NCI-H1417 (cell line): ENCODE measurements at places on chromosomes 1 and 21.

DNA sequence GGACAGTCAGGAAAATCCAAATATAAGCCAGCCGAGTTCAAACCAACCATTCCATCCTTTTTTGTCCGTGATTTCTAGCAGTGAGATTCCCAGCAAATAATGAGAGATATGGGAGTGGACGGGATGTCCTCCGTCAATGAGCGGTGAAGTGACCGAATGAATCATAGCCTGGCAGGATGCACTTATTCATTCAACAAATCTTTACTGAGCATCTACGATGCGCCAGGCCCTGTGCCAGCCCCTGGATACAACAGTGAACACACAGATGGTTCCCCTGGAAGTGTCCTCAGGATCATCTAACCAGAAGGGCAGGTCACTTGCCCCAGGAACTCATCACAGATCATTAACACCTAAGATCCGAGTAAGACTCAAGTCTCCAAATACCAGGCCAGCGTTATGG lies 8.2 kb upstream of the PLEKHA6 start:
- DNase-seq = no peak

GRCh38 chr1:46489638-46490405 lies at the start of gene DMBX1:
Gene DMBX1, plus strand, starts transcription at chr1:46489836. Its CDS starts 17,175 bp downstream, at chr1:46507011.
- peak; percentile 73 for DNase-seq

DNA sequence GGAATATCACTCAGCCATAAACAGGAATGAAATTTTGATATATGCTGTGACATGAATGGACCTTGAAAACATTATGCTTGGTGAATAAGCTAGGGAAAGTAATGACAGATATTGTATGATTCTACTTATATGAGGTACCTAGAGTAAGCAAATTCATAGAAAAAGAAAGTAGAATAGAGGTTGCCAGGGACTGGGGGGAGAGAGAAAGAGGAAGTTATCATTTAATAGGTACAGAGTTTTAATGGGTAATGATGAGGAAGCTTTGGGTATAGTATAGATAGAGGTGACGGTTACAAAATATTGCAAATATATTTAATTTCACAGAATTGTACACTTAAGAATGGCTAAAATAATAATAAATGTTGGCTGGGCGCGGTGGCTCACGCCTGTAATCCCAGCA lies 31.2 kb upstream of the ENSA start:
- DNase-seq = no peak

GRCh38 chr1:5769146-5769545 lies 223.1 kb downstream of the NPHP4 start:
- no peak for DNase-seq

GRCh38 chr1:74652711-74653139 lies 20.9 kb downstream of the ERICH3 start:
- peak; percentile 18 for DNase-seq

GRCh38 chr1:69994241-69994640 lies 211.1 kb downstream of the LRRC40 start:
- DNase-seq = no peak

GRCh38 chr1:119374208-119374874 lies 5.8 kb downstream of the HAO2 start:
- DNase-seq = no peak

DNA sequence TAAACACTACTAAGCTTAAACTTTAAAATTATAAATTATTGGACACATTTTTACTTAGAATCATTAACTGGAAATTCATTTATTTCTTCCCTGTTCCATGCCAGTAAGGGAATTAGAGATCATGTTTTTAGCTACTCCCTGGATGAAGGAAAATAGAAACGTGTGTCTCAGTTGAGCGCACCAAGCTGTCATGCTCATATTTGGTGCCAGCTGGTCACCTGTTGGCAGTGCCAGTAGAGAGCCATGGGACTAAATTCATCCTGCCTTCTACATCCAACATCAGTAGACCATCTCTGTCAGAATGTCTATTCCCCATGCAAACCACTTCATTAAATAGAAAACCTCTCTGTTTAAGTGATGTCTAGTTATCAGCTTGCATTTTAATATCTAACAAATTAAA lies 17.4 kb upstream of the SLC22A15 start:
- DNase-seq = no peak

DNA sequence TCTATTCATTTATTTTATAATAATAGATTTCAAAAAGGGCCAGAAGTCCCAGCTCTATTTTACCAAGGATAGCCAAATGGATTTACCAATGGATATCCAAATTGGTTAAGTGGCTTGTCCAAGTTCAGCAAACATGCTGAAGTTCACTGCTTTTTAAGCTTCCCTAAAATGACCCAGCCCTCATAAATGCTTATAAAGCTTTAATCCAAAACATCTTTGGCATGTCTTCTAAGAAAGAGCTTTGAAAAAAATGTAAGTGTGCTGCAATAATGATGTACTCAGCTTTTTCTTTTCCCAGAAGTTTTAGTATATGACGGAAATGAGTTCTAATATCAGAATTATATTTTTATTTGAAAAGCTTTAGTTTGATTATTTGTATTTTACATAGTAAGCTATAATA lies 451.5 kb upstream of the ADAMTS5 start:
- no peak for DNase-seq

- no peak for DNase-seq
These were observed 32.0 kb downstream of the CCSAP start for GRCh38 chr1:229310833-229311232.

DNA sequence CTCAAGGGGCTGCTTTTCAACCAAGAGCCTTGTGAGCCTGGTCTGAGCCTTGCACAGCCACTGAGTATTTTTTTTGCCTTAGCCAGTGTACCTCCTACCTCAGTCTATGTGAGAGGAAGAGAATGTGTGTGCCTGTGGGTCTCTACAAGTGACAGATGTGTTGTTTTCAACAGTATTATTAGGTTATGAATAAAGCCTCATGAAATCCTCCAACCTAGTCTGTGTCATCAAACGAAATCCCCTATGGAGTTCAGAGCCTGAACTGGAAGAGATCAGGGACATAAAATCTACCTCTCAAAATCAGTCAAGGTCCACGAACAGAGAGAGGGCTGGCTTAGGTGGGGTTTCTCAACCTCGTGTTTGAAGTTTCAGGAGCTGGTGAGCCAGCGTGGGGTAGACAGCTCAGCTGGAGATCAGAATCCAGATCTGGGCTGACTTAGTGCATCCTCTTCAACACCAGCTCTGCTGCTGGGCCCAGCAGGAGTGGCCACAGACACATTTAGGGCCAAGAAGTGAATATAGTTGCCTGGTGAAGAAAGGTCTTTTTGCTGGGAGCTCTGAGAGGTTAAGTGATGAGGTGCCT lies 8.2 kb downstream of the XKR8 start:
- no peak for DNase-seq

DNA sequence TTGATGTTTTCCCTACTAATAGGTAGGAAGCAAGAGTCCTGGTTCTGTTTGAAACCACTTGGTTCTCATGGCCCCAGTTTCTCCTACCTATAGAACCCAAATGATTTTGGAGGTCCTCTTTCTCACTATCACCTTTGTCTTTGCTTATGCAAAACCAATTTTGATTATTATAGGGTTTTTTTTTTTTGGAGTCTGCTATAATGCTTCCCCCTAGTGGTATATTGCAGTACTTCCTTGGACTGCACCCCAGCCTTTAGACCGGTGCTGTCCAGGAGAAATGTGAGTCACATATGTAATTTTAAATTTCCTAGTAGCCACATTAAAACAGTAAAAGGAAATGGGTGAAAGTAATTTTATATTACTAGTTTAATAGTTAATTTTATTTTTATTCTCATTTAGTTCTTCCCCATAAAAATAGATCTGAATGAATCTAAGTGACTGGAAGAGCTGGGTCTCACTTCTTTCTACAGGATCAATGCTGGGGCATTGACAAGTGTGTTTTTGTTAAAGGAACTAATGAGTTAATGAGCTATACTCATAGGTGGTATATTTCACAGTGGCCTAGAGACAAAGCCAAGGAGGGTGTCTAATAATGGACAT lies 10.6 kb downstream of the FCMR start:
- DNase-seq = peak; percentile 14

GRCh38 chr1:50109116-50109515 lies 396 bp downstream of the ELAVL4 start:
- peak; percentile 53 for DNase-seq

DNA sequence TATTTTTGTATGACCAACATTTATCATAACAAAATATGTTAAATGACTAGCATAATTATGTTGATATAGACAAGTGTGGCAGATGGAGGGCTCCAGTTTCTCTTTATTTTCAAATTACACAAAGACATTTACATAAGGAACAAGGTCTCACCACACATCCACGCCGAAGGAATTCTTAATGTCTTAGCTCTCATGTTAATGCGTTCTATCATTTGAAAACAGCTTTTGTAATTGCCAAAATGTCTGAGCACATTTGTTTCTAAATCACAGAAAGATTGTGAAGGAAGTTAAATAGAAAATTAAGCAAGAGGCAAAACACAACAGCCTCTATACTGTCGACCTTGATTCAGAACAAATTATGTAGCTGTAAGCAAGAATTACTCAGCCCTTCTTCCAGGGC lies 223.0 kb upstream of the NR5A2 start:
- DNase-seq = no peak

- DNase-seq = no peak
These were observed 138.9 kb downstream of the ACTL8 start for GRCh38 chr1:17893891-17894631.

DNA sequence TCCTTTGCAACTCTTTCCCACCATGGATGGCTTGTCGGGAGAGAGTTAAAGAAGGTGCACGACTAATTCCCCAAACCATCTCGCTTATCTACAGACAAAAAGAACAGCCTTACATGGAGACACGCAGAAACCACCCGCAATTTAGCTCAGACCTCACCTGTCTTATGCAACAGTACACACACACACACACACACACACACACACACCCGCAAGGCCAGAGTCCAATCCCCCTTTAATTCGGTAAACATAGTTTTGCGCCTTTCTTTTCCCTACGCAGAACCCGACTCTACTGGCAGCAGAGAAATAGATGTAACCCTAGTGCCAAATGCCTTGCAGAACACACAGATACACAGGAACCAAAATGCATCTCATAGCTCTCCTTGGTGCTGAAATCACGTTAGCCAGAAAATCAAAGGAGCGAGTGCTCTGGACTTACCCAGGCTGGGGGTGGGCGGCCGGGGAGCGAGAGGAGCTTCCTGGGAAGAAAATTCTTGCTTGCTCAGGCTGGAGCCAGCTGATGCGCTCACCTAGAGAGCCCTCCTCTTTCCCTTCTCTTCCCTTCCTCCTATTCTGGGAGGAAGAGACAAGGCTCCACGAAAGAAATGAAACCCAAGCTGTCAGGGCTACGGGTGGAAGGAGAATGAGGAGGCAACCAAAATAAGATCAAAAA lies 470 bp downstream of the TNR start:
- no peak for DNase-seq

DNA sequence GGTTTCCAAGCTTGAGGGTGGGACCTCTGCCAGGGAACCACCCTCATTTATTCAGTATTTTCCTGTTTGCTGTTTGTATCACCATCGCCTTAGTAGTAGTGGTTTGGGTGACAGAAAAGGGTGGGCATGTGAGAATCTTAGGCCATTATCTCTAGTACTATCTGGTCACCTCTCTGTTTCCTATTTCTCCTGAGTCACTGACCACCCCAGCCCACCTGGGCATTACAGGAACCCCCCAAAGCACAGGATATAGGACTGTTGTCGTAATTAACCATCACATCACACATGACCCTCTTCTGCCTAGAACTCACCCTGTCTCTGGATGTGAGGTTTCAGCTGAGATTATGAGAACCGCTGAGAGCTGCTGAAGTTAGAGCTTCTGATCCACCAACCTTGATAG lies 60.4 kb downstream of the IL23R start:
- DNase-seq = no peak

GRCh38 chr1:9332513-9333143 lies 39.9 kb downstream of the SPSB1 start:
- no peak for DNase-seq

- DNase-seq = peak; percentile 80
These were observed 133.7 kb downstream of the CAPN8 start for GRCh38 chr1:223531742-223532341.

DNA sequence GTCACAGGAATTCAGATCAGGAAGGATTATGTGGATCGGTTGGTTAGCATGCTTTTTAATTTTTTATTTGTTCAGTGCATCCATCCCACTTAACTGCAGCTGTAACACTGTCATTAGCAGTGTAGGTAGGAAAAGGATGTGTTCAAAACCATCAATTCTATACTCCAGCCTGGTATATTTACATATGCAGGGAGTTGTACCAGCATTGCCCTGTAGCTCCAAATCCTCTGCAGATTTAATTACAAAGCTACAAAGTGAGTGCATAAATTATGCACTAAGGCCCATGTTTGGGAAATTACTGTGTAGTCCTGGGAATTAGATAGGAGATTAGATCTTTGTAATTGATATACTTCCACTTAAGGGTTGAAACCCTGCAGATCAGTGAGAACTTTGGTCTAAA lies 15.9 kb upstream of the OSBPL9 start:
- DNase-seq = no peak

DNA sequence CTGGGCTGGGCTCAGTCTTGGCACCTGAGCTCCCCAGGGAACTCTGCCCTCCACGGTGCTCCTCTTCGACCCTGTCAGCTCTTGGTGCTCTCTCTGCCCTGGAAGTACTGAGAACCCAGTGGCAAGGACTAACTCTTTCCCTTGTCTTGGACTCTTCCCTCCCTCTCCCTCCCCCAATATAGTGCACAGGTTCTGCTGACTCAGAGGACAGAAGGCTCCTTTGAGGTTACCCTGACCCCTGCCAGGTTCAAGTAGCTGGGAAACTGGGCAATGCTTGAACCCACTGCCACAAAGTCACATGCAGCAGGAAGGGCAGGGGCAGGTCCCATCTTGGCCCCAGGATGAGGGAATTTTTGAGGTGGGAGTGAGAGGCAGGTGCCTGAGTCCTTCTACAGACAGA lies 20.3 kb downstream of the KCNQ4 start:
- no peak for DNase-seq

DNA sequence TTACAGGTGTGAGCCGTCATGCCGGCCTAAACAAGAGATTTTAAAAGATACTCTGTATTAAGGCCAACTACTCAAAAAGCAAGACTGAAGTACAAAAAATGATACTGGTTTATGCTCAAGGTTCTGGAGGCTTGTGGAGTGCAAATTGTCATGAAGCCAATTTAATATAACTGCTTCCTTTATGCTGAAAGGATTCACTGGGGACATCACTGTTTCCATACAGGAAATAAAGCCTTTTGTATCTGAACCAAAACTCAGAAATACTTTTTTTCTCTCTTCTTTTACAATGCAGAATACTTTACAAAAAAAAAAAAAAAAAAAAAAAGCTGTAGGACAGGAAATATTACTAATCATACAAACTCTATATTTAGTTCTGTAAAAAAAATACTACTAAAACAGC lies 55.5 kb upstream of the CNN3 start:
- DNase-seq = no peak

- DNase-seq = no peak
These were observed 957.6 kb downstream of the MRPL39 start for GRCh38 chr21:24649691-24650090.

- DNase-seq = no peak
These were observed 4.2 kb downstream of the THEMIS2 start for GRCh38 chr1:27876341-27877114.

GRCh38 chr1:225877580-225877979 lies 4.6 kb downstream of the TMEM63A start:
- DNase-seq = no peak

GRCh38 chr1:11836955-11837766 lies 10.4 kb downstream of the NPPA start:
- DNase-seq = no peak
